GM04504 (cell line): ENCODE measurements at places on chromosomes 6 and 20.

DNA sequence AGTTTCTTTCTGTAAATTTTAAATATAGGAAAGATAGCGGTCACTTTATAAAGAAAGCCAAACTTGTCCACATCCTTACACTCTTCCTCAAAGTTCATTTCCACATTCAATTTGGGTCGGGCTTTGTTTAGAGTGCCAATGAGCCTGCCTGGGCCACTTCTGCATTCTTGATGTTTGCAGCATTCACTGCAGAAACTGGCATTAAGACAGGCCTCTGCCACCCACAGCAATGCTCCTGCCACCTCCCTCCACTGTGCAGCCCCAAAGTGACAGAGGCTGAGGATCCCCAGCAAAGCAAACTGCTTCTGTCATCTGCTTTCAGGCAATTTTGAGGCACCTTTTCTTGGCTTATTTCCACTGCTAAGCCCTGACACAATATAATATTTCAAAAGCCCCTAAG lies 61.2 kb downstream of the TNFAIP3 start:
- no peak for DNase-seq

DNA sequence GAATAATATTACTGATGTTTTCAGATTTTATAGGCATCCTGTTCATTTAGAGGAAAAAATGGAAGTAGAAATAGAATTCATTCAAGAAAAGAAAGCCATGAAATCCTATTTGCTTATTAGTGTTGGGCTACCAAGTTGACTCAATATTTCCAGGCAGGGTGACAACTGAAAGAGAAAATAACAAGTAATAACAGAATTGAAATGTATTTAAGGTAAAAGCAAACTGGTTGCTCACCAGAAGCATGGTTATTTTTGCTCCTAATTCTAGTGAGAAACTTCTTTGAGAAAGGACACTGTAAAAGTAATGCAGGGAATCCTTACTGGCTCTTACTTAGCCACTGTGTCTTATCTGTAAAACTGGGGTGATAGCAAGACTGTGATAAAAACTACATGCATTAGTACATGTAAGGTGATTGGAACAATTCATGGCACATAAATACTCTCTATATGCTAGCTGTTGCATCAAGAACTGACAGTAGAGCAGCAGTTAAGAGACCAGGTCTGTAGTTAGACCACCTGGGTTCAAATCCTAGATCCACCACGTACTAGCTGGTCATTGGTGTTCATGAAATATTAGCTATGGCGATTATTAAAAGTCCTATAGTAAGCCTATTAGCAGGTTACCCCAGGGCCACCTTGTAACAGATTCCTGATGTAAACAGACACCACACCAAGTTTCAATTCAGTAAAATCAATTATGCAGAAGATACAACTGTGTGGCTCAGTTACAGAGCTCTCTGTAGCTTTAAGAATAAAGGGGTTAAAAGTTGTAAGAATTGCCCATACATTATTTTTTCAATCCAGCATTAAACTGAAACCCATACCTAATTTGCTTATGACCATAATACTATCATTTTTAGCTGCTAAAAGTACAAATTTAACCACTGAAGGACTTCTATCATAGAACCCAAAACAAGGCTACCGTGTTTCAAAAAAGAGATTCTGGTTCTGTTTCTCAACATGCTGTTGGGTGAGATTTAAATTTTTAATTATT lies 159.2 kb upstream of the COL21A1 start:
- no peak for DNase-seq

- DNase-seq = peak; percentile 16
Measured at GRCh38 chr20:50588034-50588736, 78.0 kb downstream of the PTPN1 start.

DNA sequence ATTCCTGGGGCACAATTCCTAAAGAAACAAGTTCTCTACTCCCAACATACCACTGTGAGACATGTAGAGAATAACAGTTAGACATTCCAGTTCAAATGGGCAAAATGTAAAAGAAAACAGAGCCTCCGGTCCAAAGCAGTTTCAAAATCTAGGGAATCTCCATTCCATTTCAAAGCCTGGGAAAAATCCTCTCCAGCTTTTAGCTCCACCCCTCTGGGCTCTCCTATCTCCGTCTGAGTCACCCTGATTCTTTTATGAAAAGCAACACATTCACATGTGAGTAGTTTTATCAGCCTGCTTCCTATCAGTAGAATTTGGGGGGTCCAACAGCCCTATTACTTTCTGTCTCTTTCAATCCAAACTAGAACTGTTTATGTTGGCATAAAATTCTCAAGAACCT lies 3.7 kb downstream of the CSNK2A1 start:
- DNase-seq = no peak

DNA sequence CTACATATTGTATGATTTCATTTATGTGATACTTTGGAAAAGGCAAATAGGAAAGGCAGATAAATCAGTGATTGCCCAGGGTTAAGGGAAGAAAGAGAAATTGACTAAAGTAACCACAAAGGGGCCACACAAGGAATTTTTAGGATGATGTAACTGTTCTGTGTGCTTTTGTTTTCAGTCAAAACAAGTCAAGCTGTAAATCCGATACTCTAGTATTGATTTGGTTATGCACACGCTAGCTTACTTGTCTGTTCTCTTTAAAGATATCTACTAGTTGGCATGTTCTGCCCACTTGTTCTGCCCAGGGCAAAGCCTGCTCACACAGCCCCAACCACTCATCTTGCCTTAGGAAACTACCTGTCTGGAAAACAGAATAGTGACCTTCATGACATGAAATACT lies 6.4 kb downstream of the FBXL4 start:
- no peak for DNase-seq

DNA sequence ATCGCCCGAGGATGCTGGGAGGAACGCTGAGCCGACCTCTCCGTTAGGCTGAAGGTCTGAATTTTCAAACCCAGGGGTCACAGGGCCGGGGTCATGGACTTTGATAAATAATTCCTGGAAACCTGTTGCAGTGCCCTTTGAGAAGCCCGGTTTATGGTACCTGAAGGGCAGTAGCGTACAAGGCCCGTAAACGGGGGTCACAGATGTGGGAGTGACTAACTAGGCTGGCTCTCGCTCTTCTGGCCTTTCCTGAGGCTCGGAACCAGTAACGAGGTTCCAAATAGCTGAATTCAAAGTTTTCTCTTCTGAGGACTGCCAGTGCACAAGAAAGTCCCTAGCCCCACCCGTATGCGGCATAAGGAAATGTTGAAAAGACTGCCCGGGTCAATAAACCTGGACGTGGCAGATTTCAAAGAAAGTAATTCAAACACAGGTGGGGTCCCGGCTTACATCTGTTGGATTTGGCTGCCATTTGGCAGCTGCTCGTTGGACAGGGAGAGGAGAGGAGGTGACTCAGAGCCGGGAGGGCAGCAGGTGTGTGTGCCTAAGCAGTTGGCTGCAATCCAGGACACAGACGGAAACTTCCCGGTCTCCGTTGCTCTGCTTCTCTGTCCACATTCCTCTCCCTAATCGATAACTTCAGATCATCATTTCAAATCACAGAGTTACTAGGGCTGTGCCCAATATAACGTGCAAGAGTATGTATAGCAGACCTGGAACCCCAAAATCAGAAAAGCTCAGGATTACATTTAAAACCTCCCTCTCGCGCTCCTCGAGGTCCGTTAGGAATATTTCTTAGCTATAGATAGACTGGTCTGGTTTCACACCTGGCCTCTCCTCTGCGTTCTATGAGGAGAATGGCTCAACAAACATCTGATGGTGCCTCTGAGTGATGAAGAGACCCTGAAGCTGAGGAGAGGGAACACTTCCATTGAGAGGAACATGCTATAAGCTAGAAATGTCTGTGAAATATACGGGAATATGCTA lies 765 bp upstream of the GMDS start:
- no peak for DNase-seq

GRCh38 chr20:51428401-51429143 lies 113.9 kb downstream of the NFATC2 start:
- no peak for DNase-seq

DNA sequence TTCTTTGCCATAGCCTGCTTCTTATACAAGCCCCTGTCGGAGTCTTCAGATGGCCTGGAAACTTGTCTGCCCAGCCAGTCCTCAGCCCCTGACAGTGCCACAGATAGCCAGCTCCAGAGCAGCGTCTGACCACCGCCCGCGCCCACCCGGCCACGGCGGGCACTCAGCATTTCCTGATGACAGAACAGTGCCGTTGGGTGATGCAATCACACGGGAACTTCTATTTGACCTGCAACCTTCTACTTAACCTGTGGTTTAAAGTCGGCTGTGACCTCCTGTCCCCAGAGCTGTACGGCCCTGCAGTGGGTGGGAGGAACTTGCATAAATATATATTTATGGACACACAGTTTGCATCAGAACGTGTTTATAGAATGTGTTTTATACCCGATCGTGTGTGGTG lies 29.5 kb downstream of the SLCO4A1 start:
- DNase-seq = no peak

GRCh38 chr20:32973077-32973717 lies 31.0 kb downstream of the SUN5 start:
- DNase-seq = no peak

GRCh38 chr6:6406715-6407070 lies 86.2 kb upstream of the F13A1 start:
- no peak for DNase-seq

GRCh38 chr6:134535831-134536230 lies 217.9 kb upstream of the SGK1 start:
- DNase-seq = no peak

GRCh38 chr6:63640062-63640461 lies 4.5 kb downstream of the PHF3 start:
- peak; percentile 49 for DNase-seq

- DNase-seq = no peak
Measured at GRCh38 chr6:47810885-47811284, 29.1 kb downstream of the OPN5 start.

DNA sequence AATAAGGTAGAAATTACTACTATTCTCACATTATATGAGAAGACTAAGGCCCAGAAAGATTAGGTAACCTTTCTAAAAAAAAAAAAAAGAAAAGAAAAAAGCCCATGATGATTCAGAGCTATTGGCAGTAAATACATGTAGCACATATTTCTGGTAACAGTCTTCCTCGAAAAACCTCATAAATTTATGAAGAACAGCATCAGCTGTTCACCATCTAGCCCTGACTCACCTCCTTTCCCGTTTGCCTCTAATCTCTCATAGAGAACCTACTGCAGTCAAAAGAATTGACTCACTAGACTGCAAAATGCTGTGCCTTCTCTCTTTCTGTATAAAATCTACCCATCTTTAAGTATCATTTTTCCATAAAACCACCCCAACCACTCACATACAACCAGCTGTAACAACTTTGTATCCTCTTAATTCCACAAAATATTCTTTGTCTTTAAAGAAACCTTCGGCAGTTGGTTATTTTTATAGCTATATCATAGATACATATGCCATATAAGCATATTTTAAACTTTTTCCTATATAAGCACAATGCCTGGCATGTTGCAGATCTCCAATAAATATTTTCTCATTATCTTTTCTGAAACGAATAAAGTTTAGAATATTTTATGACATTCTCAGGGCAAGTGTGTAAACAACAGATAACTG lies 152.7 kb upstream of the ENPP5 start:
- peak; percentile 88 for DNase-seq

DNA sequence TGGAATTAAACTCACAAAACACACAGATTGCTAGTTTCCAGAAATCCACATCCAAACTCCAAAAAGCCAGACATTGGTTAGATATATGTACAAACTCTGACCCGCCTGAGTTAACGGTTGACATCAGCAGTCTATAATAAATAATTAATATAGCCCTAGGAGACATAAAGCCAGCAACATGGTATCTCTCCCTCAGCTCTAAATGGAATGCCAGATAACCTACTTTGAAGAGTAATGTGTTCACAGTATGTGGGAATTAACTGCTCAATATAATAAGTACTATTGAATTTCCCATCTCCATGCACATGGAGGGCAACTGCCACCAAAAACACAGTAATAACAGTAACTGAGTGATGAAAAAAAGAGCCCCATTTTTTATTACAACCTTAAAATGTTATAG lies 383.2 kb downstream of the CD83 start:
- no peak for DNase-seq

GRCh38 chr20:11861479-11861878 lies 56.2 kb upstream of the BTBD3 start:
- no peak for DNase-seq

GRCh38 chr6:78397499-78397898 lies 469.9 kb upstream of the IRAK1BP1 start:
- no peak for DNase-seq

DNA sequence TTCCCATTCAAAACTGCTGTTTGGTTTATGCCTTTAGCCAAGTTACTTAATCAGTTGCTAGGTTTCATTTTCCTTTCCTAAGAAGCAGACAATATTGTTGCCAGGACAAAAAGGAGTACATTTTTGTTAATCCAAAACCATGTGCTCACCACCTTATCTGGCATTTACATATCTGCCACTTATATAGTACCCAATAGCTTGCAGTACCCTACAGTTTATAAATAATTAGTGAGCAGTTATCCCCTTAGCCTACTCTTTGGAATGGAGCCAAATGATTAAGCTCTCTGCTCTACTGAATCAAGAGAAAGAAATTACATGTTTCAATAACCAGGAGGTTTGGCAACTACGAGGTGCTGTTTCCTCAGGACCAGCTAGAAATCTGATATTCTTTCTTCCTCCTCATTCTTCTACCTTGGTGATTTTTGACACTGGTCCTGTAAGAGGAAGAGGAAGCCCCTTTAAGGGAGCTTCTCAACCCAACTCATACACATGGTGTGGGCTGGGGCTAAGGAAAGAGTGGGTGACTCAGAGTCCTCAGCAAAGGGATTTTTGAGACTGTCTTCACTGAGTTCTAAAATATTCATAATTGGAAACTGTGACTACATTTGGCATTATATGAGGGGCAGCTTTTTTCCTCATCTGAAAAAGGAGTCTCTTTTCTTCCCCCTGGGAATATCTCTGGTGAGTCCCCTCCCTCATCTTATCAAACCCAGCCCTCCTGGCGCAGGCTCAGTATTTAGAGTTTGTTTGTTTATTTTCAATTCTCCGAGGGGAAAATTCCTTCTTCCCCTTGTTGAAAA lies 1.5 kb downstream of the ZNFX1 start:
- DNase-seq = no peak

DNA sequence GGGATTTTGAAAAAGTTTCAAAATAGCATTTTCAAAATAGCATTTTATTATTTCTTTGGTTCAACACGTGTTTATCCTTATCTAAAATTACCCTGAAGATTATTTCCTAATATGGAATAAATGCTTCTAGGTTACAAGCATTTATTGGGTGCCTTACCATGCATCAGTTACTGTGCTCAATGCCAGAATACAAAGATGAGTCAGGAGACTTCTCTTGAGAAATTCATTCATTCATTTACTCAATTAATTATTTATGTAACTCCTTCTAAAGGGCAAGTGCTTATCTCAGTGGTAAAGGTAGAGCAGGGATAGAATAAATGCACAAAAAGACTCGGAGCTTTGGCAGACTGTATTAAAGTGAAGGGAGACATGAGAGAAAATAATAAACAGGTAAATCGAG lies 150.1 kb upstream of the PDE7B start:
- DNase-seq = no peak

DNA sequence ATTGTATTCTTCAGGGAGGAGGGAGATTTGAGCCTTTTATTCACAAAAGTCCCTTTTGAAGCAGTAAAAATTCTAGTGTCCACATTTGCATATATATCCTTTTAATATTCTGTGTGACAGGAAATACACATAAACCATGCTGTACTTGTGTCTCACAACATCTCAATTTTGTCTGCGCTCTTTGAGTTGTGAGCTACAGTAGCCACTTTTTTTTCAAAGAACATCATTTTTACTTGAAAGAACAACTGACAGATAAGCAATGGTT lies 21.3 kb downstream of the LMBRD1 start:
- DNase-seq = no peak
